ENCODE measurements at places on chromosomes 7 and 10.

DNA sequence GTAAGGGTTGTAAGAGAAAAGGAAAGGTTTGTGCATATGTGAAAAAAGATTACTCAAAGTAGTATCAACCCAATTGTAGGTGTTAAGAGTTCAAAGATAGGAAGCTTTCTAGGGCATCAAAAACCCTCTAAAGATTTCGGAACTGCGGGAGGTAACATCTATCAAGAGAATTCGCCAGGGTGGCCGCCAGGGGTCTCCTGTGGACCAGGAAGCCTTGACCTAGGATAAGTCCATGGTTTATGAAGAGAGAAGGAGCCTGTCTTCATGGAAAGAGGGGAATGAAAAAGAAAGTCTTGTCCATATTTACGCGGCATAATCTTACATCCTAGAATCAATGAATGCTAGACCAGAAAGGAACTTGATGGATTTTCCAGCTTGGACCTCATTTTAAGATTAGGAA, 140.7 kb upstream of the CALCR start:
- DNase-seq: no peak

DNA sequence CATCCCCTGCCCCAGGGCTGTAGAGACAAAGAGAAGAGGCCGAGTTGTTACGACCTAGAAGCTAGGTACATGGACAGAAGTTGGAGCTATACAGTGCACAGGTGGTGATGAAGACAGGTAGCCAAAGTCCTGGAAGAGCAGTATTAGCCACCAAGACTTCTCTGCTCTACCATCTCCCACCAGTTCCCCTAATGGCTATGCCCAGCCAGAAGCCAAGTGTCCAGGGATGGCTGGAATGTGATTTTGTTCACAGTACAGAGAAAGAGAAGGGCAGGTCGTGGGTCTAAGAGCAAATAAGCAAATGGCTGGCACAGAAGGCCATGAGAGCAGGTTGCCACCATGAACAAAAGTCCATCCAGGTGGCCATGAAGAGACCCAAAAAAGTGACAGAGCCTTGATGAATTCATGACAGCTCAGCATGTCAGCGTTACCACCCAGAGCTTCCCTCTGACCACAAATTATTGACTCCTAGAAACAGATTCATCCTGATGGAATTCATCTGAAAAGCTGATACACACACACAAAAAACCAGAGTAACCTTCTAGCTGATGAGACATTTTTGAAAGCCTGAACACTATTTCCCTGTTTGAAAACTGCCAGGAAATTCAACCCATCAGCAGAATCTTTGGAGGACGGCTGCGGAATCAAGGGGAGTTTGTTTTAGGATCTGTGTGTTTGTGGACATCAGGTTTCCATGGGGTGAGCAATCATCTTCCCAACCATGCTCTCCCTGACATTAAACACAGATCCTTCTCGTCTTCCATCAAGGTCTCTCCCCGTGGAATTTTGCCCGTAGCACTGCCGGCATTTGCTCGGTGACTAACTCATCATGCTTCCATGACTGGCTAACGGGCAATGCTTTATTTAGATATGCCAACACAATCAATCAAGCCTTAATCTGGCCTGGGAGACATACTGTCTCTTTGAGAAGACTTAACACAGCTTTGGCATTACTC, 906.7 kb upstream of the AUTS2 start:
- DNase-seq: no peak

DNA sequence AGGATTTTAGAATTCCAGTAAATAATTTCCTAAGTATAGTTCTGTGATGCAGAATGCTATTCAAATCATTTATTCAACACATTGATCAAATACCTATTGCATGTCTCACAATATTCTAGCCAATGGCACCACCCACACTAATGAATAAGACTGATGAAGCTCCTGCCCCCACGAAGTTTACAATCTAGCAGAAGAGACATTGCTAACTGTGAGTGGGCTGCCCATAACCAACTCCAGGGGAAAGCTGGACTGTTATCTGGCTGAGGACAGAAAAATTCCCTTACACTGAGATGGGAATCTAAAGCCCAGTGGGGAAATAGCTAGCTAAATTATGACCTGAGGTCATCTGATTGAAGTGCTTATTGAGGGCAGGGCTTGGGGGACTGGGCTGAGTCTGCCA, 128.8 kb upstream of the LYZL2 start:
- DNase-seq: no peak

- DNase-seq: no peak
These were observed 453.4 kb upstream of the NFE2L3 start for GRCh38 chr7:25698451-25699113.

DNA sequence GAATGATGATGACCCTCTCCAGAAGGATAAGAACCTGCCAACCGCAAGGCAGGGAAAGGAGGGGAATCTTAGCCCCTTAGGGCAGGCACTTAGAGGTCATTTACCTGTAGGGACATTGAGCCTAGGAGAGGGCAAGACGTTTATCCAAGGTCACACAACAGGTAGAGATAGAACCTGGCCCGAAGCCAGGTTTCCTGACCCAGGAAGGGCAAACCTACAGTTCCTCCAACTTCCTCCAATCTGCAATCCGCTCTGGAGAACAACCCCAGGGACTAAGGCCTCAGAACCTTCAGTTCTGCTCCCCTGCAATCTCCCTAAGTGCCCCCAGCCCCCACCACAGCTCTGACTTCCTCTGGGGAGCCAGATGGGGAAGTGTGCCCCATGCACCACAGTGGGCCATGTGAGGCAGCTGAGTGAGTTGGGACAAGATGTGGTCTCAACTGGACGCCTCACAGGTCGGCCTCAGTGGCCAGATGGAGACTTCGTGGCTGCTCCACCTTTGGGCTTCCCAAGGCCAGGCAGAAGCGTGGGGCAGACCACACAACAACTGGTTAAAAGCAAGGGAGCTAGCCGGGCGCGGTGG, 1.4 kb upstream of the PSAP start:
- no peak for DNase-seq

GRCh38 chr10:118723466-118723865, 31.3 kb downstream of the CACUL1 start:
- DNase-seq: no peak

DNA sequence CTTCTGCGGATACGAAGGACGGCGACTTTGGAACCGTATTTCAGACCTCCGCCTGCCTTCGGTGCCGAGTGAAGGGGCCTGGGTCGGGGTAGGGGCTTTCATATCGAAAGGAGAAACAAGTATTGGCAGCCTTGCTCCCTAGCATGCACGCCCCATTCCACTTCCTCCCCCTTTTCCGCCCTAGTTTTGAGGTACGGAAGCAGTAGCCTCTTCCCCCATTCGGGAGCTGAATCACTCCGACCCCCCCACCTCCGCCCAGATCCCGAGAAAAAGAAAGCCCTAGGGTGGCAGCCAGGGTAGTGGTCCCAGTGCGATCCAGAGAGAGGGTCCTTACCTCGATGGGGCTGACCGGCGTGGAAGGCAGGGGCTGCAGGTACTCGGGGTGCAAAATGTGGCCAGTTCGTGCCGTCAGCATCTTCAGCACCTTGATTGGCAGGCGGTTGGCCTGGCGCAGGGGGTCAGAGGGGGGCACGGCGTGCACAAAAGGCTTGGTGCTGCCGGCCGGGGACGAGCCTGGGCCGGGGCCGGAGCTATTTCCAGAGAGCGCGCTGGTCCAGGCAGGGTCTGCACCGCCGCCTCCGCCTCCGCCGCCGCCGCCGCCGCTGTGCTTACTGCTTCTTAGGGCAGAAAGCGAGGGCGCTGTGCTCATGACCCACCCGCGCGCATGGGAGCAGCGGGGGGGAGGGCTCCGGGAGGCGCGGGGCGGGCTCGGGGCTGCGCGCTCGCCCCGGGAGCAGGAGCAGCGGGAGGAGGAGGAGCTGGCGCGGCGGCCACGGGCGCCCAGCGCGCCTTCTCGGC, 594 bp downstream of the ZNF503 start:
- no peak for DNase-seq

DNA sequence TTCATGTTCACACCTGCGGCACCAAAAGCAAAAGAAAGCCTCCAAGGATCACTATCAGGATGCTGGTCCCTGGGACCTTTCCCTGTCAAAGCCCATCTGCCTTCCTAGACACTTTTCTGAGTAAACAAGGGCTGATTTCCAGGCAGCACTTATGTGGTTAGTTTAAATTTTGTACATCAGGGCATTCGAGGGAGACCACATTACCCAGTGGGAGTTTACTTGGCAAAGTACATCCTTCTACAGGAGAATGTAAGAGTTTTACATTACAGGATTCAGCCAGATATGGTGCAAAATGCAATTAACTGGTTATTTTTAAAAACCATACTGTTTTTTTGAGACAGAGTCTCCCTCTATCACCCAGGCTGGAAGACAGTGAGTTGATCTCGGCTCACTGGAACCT, 132.1 kb downstream of the CSTF2T start:
- DNase-seq: no peak

All from NCI-H748 treated with DMSO at 0.1 percent for 48 hours (cell line).